ENCODE measurements at places on chromosomes 7 and 10.

DNA sequence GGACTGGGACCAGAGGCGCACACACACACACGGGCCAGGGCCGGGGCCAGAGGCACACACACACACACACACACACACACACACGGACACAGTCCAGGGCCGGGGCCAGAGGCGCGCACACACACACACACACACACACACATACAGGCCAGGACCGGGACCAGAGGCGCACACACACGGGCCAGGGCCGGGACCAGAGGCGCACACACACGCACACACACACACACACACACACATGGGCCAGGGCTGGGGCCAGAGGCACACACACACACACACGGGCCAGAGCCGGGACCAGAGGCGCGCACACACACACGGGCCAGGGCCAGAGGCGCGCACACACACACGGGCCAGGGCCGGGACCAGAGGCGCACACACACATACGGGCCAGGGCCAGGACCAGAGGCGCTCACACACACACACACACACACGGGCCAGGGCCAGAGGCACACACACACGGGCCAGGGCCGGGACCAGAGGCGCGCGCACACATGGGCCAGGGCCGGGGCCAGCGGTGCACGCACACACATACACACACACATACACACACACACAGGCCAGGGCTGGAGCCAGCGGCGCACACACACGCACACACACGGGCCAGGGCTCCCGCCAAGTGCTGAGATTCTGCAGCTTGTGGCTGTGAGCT is 268.8 kb downstream of the ELFN1 start:
- DNase-seq: peak; percentile 4

- no peak for DNase-seq
These were observed 221.1 kb upstream of the PTN start for GRCh38 chr7:137564677-137565076.

DNA sequence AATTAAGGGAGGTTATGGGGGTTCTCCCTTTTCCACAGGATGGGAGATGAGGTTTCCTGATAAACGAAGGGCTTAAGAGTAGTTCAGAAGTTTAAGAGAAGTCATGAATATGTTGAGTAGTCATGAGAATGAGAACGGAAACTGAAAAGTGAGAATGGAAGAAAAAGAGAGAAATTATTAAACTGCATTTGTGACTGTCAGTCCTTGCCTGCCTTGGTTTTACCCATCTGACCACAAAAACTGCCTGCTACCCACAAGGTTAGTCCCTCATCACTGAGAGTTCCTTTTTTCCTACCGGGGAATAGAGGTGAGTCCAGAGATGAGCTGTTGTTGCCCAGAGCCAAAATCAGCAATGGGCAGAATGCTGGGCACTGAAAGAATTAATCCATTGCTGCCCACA is 174.1 kb upstream of the BET1 start:
- DNase-seq: no peak

- DNase-seq: no peak
These were observed 22.6 kb upstream of the AMZ1 start for GRCh38 chr7:2665359-2665791.

DNA sequence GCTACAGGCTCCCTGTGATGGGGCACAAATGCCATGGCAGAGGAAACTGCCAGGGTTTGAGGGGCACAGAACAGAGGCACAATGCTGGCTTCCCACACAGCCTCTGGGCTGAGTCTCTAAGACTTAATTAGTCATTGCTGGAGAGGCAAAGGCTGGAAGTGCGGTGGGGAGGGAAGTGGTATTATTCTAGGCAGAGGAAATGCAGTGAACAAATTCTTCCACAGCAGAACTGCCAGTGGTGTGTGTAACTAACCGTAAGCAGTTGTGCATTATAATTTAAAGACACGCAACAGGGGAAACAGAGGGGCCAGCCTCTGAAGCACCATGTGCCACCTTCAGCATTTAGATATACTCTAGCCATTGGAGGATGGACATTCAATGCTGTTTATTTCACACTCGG is 12.8 kb downstream of the ICA1 start:
- DNase-seq: no peak

DNA sequence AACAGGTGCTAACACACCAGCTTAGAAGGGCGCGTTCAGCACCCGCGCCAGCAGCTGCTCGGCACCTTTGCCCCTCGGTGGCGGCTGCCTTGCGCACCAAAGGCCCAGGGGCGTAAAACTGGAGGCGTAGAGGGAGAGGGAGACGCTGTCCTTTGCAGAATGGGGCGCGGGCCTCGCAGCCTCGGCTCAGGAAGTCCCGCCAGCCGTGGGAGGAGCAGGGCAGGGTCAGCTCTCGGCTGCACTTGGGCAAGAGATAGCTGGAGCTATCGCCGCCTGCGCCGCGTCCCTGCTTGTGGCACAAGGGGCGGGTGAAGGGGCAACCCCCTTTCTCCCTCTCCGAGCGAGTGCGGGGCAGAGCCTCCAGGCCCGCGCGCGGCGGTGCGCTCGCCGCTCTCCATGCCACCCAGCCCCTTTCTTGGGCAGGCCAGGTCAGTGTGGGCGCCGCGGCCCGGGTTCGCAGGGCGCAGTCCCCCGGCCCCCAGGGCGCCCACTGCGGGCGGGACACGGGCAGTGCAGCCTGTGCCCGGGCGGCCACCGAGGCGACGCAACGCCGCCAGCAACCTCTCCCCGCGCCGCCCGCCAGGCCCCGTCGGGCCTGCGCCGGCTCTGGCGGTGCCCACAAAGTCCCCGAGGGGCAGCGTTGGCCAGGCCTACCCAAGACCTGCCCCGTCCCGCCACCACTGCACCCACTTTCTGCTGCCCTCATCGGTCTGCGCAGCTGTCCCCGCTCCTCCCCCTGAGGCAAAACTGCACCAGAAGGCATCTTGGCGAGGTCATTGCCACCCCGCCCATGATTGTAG is 4.1 kb downstream of the NEUROD6 start:
- DNase-seq: no peak

- DNase-seq: no peak
These were observed 440.1 kb downstream of the KCNMA1 start for GRCh38 chr10:77197544-77197943.

GRCh38 chr10:12568391-12569009 is 219.2 kb downstream of the CAMK1D start:
- DNase-seq: no peak

GRCh38 chr10:132789659-132790148 is 3.8 kb upstream of the NKX6-2 start:
- DNase-seq: no peak

- no peak for DNase-seq
These were observed 23.7 kb downstream of the ABCC2 start for GRCh38 chr10:99806091-99806490.

- DNase-seq: no peak
These were observed 61.6 kb downstream of the MTURN start for GRCh38 chr7:30196408-30196807.

- DNase-seq: no peak
These were observed 16.1 kb upstream of the CUZD1 start for GRCh38 chr10:122861711-122862161.

DNA sequence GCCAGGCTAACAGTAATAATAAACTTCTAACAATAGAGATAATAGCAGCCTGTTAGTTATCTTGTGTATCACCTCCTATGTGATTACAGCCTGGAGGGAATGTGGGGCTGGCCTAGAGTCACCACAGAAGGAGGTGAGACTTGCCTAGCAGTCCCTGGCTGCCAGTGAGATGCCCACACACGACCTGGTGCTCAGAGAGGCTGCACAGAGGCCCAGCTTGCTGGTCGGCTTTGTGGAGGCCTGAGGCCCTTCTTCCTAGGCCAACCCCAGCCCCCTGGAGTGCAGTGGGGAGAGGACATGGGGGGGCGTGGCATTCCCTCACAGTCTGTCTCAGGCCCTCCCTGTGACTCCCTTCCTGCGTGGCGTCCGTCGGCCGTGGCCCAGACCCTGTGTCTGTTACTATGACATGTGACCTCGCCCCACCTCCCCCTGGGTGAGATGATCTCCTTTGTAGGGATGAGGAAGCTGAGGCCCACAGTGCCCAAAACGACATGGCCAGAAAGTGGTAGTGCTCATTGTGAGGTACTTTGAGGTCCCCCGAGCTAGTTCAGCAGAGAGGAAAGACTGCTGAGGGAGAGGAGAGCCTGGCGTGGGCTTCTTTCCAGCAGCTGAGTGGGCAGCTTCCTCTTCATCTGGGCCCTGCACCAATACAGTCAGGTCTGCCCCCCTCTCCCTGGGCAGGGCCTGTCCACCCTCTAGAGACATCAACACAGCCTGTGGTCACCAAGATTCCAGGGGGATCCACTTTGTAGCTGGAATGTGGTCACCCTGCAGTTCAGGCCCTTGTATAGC is 29.7 kb downstream of the UNC5B start:
- DNase-seq: no peak

DNA sequence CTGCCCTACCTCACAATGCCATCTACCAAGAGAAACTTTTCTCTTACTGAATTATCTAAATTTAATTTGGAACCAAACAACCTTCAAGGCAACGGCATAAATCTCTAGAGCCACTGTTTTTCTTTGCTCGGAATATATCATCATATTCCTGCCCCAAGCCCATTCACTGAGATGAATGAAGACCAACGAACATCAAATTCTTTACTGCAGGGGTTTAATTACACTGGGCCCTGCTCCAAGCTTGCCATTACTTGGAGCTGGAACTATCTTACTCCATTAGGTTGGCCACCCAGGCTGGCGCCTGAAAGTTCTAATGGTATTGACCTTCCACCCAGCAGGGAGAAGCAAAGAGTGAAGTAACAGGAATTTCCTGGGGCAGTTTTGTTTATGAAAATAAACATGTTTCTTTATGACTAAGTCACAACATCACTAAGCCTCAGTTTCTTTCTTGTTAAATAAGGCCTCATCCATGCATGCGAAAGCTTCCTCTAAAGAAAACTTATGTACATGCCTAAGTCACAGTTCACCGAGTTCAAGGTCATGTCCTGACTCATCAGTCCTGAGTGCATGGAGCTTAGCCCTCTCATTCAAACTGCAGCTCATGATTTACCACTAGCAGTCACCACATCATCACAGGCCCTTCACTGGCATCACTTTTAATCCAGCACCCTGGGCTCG is 42.1 kb upstream of the ANAPC16 start:
- DNase-seq: no peak

GRCh38 chr10:44724415-44725174 is 186.5 kb upstream of the TMEM72 start:
- no peak for DNase-seq

DNA sequence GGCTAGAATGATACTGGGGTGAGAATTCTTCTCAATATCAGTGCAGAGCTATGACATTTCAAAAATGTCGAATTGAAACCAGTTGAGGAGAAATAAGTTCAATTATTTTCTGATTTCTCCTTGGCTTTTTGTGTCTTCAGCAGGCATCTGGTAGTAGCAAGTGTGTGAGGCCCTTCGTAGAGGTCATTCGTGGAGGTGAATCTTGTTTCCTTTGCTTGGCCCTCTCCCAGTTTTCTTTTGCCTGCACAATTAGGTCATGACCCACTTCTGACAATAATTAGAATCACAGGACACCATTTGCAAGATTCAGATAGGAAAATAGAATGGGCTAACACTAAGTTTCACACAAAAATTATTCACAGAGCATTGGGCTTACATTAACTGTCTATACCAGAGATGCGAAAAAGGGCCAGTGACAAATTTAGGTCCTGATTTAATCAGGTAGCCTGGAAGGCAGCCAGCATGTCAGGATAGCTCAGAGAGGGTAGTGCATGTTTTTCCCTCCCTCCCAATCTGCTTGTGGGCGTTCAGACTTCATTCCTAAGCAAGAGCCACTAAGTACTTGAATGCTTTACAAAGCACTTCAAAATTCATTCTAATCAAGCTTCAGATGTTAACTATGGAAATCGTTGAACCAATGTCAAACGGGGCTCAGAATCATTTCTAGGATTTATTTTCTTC is 24.0 kb upstream of the A1CF start:
- no peak for DNase-seq

DNA sequence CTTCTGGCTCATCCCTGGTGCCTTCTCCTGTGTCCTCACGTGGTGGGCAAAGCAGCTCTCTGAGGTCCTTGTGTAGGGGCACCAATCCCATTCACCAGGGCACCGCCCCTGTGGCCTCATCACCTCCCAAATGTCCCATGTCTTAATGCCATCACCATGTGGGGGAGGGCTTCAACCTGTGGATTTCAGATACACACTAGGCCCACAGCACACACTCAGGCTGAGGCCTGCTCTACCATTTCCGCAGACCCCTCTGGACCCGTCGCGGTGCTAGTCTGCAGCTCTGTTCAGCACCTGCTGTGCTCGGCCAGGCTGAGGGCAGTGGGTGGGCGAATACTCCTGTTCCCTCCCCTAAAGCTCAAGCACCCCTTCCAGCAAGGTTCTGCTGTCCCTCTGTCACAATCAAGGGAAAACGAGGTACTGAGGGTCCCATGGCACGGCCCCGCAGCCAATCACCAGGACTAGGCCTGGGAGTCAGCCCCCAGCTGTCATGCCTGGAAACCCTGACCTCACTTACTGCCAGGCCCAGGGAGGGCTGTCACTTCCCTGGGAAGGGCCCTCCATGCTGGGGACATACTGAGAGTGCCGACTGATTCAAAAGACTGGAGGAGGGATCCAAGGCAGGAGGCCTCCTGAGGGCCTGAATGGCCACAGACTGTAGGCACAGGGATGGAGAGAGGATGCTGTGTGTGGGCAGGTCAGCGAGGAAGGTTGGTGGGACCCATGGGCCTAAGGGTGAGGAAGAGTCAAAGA is 123.8 kb upstream of the RET start:
- no peak for DNase-seq

GRCh38 chr10:3312403-3312940 is 139.9 kb upstream of the PITRM1 start:
- no peak for DNase-seq

GRCh38 chr7:13027321-13027720 is 339.9 kb downstream of the ARL4A start:
- DNase-seq: no peak

DNA sequence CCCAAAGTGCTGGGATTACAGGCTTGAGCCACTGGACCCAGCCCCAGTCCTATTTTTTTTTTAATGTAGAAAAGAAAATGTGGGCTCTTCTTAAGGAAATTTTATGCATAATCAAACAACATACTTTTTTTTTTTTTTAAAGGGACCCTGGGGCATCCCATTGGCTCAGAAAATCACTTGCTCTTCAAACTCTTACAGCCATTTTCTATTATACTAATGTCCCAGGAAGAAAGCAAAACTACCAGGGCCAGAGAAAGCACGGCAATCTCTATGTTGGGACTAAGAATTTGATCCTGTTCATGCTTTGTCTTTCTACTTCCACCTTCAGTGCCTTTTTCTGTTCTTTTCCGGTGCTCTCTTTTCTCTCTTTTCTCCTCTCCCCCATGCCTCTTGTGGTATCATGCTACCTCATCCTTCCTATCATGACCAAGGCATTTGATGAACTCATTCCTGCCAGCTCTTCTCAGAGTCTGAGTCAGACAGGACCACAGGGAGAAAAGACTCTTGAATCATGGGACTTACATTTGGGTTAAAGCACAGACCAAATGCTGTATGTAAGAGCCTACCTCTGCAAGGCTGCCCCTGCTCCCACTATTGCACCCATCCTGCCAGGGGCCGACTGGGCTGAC is 76.4 kb upstream of the CCNY start:
- DNase-seq: no peak

GRCh38 chr7:1028775-1029636 is 15.3 kb upstream of the GPR146 start:
- peak; percentile 89 for DNase-seq

All from posterior cingulate gyrus (tissue), 11 donors.